MCF 10A (cell line): ENCODE measurements at places on chromosomes 5 and 9. TPM values are rescaled to one million over a fixed set of nuclear protein-coding genes. Genes with fewer than 3 reads are reported as not detected.
A peak's percentile ranks its signal among the peaks of the same experiment; 100 is the strongest.

Gene CDH6
- total RNA-seq, result not detected in 2 replicates

Gene TRIP13
- 13.7 and 21.4 TPM in 2 replicates for total RNA-seq

DNA sequence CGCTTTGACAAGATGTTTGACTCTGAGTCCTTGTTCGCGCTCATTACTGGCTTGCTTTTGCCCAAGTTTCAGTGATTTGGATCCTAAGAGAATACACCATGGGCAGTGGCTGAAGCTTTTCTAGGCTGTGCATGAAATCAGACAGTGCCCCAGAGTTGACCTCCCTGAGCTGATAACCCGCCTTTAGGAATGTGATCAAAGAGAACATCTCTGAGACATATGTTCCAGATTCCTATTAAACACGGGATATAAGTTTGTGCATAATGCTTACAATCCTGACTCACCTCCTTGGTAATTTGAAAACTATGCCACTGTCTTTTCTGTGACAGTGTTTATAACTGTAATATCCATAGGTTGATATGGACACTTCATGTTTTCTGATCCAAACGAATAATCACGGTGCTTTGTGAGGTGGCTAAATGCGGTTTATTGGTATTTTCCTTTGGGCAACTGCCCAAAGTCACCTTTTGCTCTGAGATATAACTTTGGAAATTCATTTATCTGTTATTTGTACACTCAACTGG, 732.9 kb downstream of the MTRR start:
- no peak for DNase-seq

- no peak for DNase-seq
Measured at GRCh38 chr5:16723821-16724220, 107.0 kb upstream of the RETREG1 start.

DNA sequence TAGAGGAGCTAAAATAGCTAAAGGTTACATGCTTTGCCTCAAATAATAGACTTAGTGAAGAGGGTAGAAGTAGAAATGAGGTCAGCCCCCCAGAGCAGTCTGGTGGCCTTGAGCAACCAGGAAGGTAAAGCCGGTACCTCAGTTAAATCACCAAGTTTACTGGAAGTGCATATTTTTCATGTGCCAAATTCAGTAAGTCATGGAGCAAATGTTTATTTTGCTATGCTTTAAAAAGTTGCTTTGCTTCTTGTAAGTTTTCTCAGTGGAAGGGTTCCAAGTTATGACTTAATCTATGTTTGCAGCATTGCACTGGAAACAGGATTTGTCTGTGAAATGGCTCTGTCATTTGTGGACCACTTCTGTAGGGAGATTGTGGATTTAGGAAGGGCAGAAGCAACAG, 256.7 kb downstream of the ARRDC3 start:
- DNase-seq, result peak; percentile 59

Gene HTR4
- total RNA-seq, result not detected in 2 replicates

DNA sequence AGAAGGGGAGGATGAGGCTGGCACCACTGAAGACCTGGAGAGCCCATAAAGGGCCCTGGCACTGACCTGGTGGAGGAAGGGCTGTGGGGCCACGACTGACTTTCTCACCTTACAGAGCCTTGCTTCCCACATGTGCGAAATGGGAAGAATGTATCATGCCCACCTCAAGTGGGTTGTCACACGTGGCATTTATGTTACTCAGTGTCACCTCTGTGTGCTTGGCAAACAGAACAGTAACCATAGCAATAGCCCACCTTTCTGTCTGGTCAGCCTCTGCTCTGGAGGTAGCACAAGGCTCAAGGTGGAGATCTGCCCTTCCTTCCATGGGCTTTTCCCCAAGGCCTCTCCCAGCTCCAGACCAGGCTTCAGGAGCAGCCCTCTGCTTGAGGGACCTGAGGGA, 16.7 kb downstream of the TCF7 start:
- no peak for DNase-seq

DNA sequence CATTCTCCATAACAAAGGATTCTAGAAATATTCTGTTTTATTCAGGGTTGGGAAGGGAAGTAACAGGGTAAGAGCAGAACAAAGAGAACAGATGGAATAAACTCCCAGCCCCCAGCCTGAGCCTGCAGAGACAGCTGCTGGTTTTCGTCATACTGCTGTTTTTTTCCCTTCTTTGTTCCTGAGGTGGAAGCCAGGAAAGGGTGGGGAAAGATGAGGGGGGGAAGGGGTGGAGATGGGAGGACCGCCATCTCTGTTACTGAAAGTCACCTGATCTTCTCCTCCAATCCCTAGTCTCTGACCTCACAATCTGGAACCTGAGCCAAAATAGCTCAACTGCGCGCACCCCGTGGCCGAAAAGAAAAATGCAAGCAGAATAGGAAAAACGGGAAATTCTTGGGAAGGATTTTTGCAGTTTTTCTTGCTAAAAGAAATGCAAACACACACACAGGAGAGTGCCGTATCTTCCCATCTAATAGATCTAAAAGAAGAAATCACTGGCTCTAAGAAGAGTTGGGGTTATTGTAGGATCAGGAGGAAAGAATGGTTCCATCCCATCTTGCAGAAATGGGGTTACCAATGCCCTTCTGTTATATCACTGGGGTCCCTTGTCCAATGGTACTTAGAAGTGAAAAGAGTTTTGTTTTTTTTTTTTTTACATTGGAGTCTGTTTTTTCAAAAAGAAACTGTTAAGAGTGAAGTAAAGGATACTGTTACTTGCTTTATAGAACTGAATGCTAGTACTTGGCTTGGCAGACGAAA, 57.9 kb downstream of the DIAPH1 start:
- peak; percentile 99 for DNase-seq
